ENCODE measurements at places on chromosomes 4 and X. TPM values are rescaled to one million over a fixed set of nuclear protein-coding genes. Genes with fewer than 3 reads are reported as not detected.

DNA sequence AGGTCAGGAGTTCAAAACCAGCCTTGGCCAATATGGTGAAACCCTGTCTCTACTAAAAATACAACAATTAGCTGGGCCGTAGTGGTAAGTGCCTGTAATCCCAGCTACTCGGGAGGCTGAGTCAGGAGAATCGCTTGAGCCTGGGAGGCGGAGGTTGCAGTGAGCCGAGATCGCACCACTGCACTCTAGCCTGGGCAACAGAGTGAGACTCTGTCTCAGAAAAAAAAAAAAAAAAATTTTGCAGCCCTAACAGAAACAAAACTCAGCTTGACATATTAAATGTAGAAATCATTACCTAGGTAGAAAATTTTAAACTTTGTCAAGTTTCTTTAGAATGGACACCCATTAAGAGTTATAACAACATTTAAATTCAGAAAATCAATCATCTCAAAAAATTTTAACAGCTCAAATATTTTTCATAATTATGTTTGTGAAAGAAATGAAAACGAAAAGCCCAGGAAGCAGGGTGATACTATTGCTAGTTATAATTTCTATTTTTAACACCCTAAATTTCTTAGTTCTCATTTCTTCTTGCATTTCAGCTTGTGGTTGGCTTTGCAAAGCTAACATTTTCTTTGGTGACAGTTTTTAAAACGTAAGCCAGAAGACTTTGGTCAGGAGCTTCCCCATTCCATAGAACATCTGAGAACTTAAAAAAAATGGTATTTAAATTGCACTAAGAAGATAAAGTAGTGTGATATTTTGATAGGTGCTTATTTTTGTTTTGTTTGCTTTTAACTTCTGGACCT, 33.3 kb upstream of the RBBP7 start:
- H3K4me1 ChIP-seq: no peaks in the 10 kb centered on the region
- no peak overlapping the region for H3K27ac ChIP-seq
- DNase-seq: no peak

DNA sequence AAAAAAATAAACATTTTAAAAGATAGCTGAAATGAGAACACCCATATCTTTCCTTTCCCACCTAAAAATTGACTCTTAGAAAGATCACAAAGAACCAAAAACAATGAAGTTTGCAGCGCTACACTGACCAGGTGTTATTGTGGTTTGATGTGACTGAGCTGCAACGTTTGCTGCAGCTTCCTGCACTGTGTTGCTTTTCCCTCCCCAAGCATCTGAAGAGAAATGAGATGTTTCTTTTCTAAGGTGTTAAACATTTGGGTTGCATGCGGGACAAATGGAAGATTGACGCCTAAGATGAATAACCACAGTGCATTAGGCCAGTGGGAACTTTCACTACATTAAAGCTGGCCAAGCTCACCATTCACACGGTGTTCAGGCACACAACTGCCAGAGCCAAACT, 8.9 kb downstream of the LEF1 start:
- peak overlapping the region; percentile 85 for H3K27ac ChIP-seq

- H3K36me3 ChIP-seq: no peaks in the 10 kb centered on the region
- no peak overlapping the region for H3K4me3 ChIP-seq
- no peak overlapping the region for H3K27ac ChIP-seq
- DNase-seq: no peak
- H3K27me3 ChIP-seq: no peaks in the 10 kb centered on the region
- no peaks in the 10 kb centered on the region for H3K4me1 ChIP-seq
These were observed 11.7 kb upstream of the GAGE10 start for GRCh38 chrX:49291615-49292337.

DNA sequence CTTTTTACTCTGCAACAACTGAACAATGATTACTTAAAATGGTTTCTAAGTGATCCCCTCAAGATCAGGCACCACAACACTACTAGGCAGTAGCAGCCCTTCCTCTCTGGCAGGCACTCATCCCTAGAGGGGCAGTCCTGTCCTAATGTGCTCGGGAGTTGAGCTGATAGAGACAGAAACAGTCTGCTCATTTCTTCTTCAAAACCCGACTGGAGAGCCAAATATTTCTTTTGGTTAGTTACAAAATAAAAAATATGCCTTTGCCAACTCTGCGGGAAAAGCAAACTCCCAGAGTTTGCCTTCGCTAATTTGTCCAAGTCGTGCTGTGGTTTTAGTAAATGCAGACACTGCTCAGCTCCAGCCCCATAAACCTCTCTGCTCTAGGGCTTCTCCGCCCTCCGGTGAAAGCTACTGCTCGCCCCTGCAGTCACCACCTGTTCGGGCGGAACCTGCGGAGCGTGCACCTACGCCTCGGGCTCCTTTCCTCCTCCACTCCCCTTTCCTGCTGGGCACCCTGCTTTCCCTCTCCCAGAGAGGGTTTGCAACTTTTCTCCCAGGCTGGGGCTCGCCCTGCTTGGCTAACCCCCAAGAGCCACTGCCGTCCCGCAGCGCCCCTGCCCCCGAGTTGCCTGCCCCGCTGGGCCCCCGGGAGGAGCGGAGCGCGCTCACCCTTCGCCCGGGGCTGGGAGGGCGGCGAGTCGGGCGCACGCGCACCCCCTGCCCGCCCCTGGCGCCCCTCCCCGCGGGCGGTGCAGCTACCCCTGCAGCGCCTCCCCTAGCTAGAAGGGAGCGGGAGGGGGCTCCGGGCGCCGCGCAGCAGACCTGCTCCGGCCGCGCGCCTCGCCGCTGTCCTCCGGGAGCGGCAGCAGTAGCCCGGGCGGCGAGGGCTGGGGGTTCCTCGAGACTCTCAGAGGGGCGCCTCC, at the start of gene NPNT:
Gene NPNT, plus strand, starts transcription at position 812 of the 923 bp plus-strand sequence. CDS start 182 bp downstream, outside the sequence.
- H3K4me3 ChIP-seq: peak within 1 kb of the TSS; percentile 41
- peak within 1 kb of the TSS; percentile 61 for H3K27ac ChIP-seq
- no peaks in the 10 kb centered on the region for H3K36me3 ChIP-seq
- peaks cover 69% of the 10 kb centered on the region for H3K27me3 ChIP-seq
- DNase-seq: no peak

GRCh38 chr4:145623831-145624230, 4.6 kb downstream of the MMAA start:
- H3K27ac ChIP-seq: no peak overlapping the region
- H3K4me1 ChIP-seq: peaks cover 9% of the 10 kb centered on the region
- no peaks in the 10 kb centered on the region for H3K36me3 ChIP-seq
- no peak overlapping the region for H3K4me3 ChIP-seq

GRCh38 chr4:68367835-68368234, 17.9 kb upstream of the YTHDC1 start:
- H3K4me1 ChIP-seq: no peaks in the 10 kb centered on the region
- no peaks in the 10 kb centered on the region for H3K36me3 ChIP-seq
- H3K4me3 ChIP-seq: no peak overlapping the region

DNA sequence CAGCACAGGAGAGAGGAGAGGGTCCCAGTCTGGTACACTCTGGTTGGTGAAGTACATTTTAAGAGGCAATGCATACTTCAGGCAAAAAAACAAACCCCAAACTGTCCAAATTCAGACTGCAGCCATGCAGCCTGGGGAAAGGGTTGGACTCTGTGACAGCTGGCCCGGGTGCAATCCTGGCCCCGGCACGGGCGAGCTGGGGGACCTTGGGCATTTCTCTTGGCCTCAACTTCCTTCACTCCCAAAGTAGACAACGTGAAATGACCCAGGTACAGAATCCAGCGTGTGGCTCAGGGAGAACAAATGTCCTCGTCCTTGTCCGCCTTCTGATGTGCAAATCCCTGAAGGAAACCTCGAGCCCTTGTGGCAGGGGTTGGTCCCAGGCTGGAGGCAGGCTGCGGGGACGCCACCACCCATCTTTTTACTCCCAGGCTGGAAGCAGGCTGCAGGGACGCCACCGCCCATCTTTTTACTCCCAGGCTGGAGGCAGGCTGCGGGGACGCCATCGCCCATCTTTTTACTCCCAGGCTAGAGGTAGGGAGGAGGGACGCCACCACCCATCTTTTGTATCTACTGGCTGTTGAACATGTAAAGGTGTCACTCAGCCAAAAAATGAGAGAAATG, 62.3 kb downstream of the ACOX3 start:
- H3K4me3 ChIP-seq: no peak overlapping the region
- H3K27ac ChIP-seq: no peak overlapping the region
- no peaks in the 10 kb centered on the region for H3K36me3 ChIP-seq
- H3K27me3 ChIP-seq: no peaks in the 10 kb centered on the region
- DNase-seq: no peak

DNA sequence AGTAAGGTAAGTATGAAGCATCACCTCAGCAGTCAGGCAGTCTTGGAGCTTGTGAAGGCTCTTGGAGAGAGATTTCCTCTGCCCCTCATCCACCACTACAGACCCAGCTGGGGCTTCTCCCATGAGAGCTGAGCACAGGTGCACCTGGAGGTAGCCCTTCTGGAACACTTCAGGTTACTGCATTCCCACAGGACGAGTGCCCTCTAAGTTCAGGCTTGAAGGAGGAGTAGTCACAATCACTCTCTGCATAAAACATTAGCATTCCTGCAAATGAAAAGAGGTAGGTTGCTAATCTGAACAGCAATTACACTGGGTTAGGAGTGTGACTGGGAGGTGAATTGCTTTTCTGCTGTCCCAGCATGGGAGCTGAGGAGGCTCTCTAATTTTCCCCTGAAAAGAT, 308.8 kb downstream of the TEX13C start:
- H3K4me3 ChIP-seq: no peak overlapping the region
- H3K27ac ChIP-seq: no peak overlapping the region
- DNase-seq: no peak
- H3K4me1 ChIP-seq: no peaks in the 10 kb centered on the region
- H3K36me3 ChIP-seq: no peaks in the 10 kb centered on the region

DNA sequence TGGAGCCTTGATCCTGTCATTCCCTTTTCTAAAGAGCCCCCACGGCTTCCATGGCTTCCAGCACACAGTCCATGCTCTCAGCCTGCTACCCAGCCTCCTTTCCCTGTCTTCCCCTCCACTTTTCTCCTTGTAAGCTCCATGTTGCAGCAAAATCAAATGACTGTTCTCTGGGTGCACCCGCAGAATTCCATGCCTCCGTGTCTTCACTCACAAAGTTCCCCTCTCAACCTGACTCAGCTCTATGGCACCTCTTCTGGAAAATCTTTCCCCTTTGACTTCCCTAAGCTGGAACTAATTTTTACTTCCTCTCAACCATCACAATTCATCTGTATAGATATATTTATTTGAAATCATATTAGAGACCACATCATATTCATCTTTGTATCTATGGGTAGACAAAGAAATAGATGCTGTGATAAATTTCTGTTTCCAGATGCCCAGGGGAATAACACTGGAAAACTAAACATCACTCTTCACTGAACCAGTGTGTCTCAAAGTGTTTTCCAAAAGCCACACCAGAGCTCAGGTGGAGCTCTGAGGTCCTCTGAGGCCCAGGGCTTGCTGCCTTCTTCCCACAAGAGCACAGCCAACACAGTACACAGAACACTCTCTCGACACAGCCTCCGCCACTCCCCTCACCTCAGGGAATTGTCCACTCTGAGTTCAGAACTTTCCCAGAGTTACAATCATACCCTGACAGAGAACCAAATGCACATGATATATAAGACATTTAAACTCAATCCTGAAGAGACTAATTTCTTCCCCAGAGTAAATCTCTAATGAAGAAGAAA, 3.3 kb downstream of the SETD7 start:
- H3K27ac ChIP-seq: no peak overlapping the region
- H3K4me1 ChIP-seq: peaks cover 6% of the 10 kb centered on the region
- H3K4me3 ChIP-seq: no peak overlapping the region
- peaks cover 3% of the 10 kb centered on the region for H3K27me3 ChIP-seq
- no peak for DNase-seq
- H3K36me3 ChIP-seq: no peaks in the 10 kb centered on the region

GRCh38 chrX:112672788-112673560, 6.8 kb downstream of the LHFPL1 start:
- no peak overlapping the region for H3K27ac ChIP-seq
- H3K4me1 ChIP-seq: no peaks in the 10 kb centered on the region
- no peak overlapping the region for H3K4me3 ChIP-seq
- DNase-seq: no peak
- H3K27me3 ChIP-seq: no peaks in the 10 kb centered on the region

GRCh38 chr4:89356086-89356485, 48.5 kb upstream of the GPRIN3 start:
- DNase-seq: no peak
- no peaks in the 10 kb centered on the region for H3K27me3 ChIP-seq
- H3K4me1 ChIP-seq: no peaks in the 10 kb centered on the region

DNA sequence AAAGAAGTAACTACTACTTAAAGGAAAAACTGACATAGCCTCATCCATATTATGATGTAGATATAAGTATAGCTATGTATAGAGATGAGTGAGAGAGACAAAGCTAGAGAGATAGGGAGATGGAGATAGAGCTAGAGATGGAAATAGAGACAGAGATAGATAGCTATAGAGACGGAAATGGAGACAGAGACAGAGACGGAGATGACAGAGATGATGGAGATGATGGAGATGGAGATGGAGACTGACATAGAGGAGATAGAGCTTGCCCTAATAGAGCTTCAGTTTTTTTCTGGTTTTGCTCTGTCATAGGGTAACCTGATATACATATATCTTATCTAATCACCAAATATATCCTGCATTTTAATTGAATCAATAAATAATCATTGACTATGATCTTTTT, 4.3 kb downstream of the EDNRA start:
- H3K27ac ChIP-seq: no peak overlapping the region
- DNase-seq: no peak
- H3K36me3 ChIP-seq: no peaks in the 10 kb centered on the region

- H3K4me3 ChIP-seq: no peak overlapping the region
- H3K27ac ChIP-seq: no peak overlapping the region
- H3K4me1 ChIP-seq: peaks cover 12% of the 10 kb centered on the region
These were observed 721 bp downstream of the FAM184B start for GRCh38 chr4:17780501-17781299.

GRCh38 chr4:8909548-8909947, 37.9 kb upstream of the HMX1 start:
- peaks cover 17% of the 10 kb centered on the region for H3K27me3 ChIP-seq
- H3K4me3 ChIP-seq: no peak overlapping the region
- H3K4me1 ChIP-seq: no peaks in the 10 kb centered on the region
- DNase-seq: no peak

GRCh38 chrX:5474282-5474681, 754.4 kb downstream of the NLGN4X start:
- H3K27me3 ChIP-seq: no peaks in the 10 kb centered on the region
- DNase-seq: no peak
- H3K4me1 ChIP-seq: no peaks in the 10 kb centered on the region
- no peaks in the 10 kb centered on the region for H3K36me3 ChIP-seq

GRCh38 chr4:182655340-182655739, 261.8 kb downstream of the DCTD start:
- no peaks in the 10 kb centered on the region for H3K4me1 ChIP-seq
- no peak overlapping the region for H3K27ac ChIP-seq
- no peak overlapping the region for H3K4me3 ChIP-seq
- H3K36me3 ChIP-seq: no peaks in the 10 kb centered on the region
- no peak for DNase-seq

Gene MBNL3
- total RNA-seq: 11.3 TPM

Gene ACE2
- total RNA-seq: 0.38 TPM

Gene NHSL2
- total RNA-seq: 0.80 TPM

Gene HERC6
- 18.9 TPM for total RNA-seq

Gene MRFAP1
- 67.3 TPM for total RNA-seq

Gene NWD2
- total RNA-seq: under 0.01 TPM

Gene CLDN2
- under 0.01 TPM for total RNA-seq

Measured in thymus (tissue), 14 donors.